ENCODE measurements at places on chromosomes 7 and 10.

- no peak for DNase-seq
These were observed 27.3 kb downstream of the PFKP start for GRCh38 chr10:3094609-3095036.

- DNase-seq = no peak
These were observed 159.4 kb upstream of the MEOX2 start for GRCh38 chr7:15845868-15846267.

GRCh38 chr10:118249714-118250113 lies 92.4 kb downstream of the FAM204A start:
- DNase-seq = no peak

GRCh38 chr7:38215115-38215514 lies 37.1 kb downstream of the STARD3NL start:
- no peak for DNase-seq

DNA sequence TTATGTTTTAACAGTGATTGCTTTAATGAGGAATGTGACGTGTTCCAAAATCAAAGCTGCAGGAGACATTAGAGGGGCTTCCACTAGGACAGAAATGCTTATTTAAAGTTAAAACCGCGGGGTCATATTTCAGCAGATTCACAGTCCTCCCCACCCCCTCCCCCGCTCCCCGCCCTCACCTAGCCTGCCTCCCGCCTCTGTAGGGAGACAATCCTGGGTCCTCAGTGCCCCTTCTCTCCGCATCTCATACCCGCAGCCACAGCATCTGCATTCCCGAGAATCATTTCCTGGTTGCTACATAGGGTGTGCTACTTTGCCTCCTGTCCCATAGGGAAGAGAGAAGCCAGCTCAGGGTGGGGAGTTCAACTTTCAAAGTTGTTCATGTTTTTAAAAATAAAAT lies 3.1 kb upstream of the DRGX start:
- DNase-seq = no peak

DNA sequence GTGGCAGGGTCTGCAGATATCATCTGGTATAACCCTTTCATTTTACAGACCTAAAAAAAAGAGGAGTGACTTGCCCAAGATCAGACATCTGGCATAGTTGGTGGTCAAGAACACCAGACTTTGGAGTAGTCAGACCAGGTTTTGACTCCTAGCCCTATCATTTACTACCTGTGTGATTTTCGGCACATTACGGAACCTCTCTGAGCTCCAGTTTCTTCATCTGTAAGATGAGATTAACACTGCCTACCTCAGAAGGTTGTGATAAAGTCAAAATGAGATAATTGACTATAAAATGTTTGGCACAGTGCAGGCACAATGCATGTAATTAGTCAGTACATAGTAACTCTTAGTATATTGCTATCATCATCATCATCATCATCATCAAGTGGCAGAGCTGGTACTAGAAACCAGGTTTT lies 1.2 kb downstream of the STRIP2 start:
- no peak for DNase-seq

DNA sequence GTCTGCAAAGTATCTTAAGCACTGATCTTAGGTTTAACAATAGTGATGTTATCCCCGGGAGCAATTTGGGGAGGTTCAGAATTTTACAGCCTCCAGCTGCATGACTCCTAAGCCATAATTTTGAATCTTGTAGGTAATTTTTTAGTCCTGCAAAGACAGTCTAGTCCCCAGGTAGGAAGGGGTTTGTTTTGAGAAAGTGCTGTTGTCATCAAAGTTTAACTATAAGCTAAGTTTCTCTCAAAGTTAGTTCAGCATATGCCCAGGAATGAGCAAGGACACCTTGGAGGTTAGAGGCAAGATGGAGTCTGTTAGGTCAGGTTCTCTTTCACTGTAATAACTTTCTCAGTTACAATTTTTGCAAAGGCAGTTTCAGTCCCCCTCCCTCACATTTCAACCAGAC lies 79.0 kb upstream of the LRGUK start:
- no peak for DNase-seq

- no peak for DNase-seq
These were observed 139.9 kb downstream of the CCDC71L start for GRCh38 chr7:106520962-106521514.

DNA sequence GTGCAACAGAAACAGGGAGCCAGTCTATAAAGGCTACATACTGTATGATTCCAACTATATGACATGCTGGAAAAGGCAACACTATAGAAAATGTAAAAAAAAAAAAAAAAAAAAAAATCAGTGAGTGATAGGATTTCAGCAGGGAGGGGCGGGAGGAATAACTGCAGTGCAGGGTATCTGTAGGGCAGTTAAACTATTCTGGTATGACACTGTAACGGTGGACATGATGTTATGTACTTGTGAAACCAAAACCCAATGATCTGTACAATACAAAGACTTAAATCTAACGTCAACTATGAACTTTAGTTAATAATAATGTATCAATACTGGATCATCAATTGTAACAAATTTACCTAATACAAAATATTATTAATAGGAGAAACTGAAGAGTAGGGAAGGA lies 14.3 kb downstream of the WASL start:
- DNase-seq = no peak

GRCh38 chr7:33286501-33286900 lies 157.1 kb downstream of the BBS9 start:
- DNase-seq = no peak

DNA sequence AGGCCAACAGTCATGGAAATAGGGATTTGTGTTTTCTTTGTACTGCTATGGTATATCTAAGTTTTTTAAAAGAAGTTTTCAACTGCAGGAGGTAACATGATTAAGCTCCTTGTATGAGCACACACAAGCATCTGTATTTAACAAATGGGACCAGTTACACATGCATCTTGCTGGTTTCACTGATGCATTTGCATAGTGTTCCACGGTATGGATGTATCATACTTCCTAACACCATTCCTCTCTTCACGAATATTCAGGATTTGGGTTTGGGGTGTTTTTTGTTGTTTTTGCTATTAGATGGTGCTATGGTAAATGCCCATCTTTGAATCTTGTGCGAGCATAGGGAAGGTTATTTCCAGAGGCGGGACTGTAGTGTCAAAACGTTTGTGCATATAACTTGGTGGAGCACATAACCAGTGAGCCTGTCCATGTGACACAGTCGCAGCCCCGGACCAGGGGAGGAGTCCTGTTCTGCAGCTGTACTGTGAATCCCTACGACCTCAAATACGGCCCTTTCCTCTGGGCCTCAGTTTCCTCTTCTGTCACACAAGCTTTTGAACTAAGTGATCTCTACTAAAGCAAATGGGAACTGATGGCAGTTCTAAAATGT lies 1.9 kb downstream of the H2BK1 start:
- no peak for DNase-seq

- no peak for DNase-seq
These were observed 665.0 kb downstream of the PARD3 start for GRCh38 chr10:34150103-34150502.

- no peak for DNase-seq
These were observed 64.7 kb downstream of the BICC1 start for GRCh38 chr10:58577437-58577777.

GRCh38 chr7:140607441-140607989 lies 33.1 kb downstream of the DENND2A start:
- DNase-seq = peak; percentile 86

GRCh38 chr10:88582411-88582805 lies 710 bp downstream of the RNLS start:
- DNase-seq = no peak

DNA sequence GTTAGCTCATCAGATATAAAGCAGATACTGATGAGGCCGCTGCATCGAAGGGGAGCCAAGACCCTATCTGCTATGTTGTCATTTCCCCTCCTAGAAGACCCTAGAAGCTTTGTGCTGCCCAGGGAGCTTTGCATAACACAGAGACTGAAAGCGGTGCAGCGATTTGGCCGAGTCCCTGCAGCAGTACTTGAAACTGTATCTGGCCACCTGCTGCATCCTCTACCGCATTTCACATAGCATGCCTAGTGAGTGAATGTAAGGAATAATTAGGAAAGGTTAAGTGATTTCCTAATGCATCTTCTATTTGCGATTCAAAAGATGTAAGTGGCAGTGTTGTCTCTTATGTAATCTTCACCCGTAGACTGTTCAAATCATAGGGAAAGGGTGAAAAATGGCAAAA lies 106.7 kb downstream of the LRMDA start:
- DNase-seq = no peak

DNA sequence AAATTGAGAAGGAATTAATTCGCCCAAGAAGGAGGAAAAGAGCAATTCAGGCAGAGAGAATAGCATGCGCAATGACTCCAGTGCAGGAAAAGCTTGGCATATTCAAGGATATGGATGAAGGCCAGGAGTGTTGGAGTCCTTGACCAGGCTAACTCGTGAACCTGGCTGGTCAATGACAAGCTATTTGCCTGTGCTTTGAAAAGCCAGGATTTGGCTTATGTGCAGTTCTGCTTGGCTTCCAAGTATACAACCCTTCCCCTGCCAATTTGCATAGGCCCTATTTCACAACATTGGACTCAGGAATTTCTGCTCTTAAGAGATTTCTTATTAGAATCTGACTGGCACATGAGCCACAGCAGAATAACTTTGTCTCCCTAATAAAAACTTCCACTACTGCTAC lies 72.3 kb upstream of the SP8 start:
- no peak for DNase-seq

DNA sequence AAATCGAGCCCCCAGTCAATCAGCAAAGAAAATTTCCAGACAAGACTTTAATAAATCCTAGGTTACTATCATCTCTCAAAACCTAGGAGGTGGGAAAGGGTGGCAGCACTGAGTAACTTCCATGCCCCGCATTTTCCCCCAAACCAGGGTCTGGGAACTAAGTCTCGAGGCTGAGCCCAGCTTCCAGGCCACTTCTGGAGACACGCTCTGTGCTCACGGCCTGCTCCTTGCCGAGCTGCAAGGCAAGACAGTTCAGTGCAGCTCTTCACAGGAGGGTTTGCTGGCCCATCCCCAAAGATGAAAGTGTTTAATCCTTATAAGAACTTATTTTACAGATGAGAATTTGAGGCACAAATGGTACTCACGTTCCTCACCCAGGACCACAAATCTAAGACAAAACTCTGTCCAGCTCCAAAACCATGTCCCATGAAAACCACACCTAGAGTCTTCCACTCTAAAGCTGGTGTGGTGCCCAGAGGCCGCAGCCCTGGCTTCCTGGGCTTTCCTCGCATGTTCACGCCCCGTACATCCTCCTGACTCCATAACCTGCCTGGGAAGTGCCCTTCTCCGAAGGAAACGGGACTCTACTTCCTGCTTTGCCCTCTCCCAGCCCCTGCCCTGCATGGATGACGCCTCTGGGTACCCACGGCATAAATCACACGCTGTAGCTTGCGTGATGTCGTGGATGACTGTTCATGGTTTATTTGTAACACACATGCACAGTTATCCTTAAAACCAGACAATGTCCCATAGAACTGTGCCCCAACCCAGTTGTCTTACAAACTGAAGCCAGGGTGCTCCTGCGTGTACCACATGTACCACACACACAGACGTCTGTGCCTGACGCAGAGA lies 201.2 kb downstream of the DIP2C start:
- DNase-seq = no peak

DNA sequence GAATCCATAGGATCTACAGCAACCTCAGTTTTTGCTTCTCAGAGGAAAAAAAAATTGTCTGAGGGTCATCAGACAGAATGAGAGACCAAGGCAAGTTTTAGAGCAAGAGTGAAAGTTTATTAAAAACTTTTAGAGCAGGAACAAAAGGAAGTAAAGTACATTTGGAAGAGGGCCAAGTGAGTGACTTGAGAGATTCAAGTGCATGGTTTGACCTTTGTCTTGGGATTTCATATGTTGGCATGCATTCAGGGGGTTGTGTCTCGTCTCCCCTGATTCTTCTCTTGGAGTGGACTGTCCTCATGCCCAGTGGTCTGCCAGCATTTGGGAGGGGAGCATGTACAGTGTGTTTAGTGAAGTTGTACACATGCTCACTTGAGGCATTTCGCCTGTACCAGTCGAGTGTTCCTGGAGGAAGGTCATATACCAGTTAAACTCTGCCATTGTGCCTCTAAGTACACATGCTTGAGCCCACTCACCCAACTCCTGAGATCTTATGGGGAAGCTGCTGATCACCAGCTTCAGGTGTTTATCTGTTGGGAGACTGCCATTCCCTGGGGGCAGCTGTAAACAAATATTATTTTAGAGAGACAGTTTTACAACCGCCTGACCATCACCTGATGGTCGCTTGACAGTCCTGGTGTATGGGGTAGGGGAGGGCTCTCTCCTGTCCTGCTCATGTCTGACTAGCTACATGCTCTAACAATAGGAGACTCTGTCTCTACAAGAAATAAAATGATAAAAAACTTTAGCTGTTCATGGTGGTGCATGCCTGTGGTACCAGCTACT lies 109.4 kb downstream of the EEPD1 start:
- no peak for DNase-seq

GRCh38 chr7:87448388-87448787 lies 27.1 kb downstream of the ABCB4 start:
- DNase-seq = no peak

DNA sequence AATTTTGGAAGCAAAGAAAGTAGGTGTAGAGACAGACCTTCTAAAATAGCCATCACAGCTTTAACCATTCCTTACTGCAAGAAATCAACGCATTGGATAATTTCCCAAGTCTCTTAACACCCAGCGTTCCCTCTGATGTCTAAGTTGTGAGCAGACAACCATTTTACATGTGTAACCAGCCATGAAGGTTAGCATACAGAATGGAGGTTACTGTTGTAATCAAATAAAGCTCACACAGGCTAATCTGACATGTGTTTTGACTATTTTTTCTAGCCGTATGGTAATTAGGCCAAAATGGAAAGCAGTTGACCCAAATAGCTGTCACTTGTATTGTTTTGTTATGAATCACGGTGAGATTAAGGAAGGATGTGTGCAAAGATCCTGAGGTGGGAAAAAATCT lies 336.4 kb downstream of the RNLS start:
- no peak for DNase-seq

DNA sequence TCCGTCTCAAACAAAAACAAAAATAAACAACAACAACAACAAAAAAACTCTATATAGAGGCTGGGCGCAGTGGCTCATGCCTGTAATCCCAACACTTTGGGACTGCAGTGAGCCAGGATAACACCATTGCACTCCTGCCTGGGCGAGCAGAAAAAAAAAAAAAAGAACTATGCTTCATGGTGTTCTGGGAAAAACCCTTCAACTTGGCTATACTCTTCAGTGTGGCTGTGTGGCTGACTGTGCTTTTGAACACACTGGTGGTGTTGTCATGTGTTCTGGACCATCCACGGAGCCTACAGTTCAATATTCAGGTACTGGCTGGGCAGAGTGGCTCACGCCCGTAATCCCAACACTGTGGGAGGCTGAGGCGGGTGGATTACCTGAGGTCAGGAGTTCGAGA lies 26.5 kb downstream of the SNX8 start:
- no peak for DNase-seq

DNA sequence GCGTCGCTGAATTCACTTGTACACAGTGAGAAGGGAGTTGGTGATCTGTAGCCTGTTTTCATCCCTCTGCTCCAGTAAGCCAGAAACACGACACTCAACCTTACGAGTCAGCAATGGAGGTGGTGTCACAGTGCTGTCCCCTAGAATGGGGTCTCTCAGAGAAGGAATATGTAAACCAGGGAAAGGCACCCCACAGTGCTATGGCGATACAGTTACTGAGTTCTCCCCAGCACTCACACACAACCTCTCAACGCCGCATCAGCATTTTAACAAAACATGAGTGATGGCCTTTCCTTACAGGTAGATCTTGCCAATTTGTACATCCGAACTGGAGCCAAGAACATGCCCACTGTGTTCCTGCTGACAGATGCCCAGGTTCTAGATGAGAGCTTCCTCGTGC lies 196.3 kb downstream of the CDCA7L start:
- no peak for DNase-seq
